ENCODE measurements at places on chromosomes 3 and 15.

- no peak overlapping the region for H3K4me3 ChIP-seq
- H3K36me3 ChIP-seq: no peaks in the 10 kb centered on the region
- H3K27me3 ChIP-seq: no peaks in the 10 kb centered on the region
- peaks cover 73% of the 10 kb centered on the region for H3K4me1 ChIP-seq
- no peak for DNase-seq
- no peak overlapping the region for H3K27ac ChIP-seq
These were observed 7.7 kb downstream of the TNK2 start for GRCh38 chr3:195900436-195901355.

- no peaks in the 10 kb centered on the region for H3K36me3 ChIP-seq
- DNase-seq: no peak
- H3K4me1 ChIP-seq: peaks cover 3% of the 10 kb centered on the region
These were observed 9.3 kb downstream of the PAK6 start for GRCh38 chr15:40248006-40248783.

DNA sequence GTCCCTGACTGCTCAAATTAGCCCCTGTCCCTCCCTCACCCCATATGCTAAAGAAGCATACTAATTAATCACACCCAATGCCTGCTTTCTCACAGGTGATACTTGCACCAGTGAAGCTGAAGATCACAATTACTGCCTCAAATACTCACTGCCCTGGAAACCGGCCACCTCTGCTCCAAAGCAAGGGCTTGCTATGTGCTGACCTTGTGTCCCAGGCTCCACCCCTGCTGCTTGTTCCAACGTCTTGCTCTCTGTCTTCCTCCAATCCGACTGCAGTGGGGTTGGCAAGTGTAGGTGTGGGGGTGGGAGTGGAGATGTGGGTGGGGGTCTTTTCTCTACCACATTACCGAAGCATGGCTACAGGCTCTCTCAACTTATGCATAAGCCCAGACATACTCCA is 55.7 kb upstream of the PSMD6 start:
- H3K4me1 ChIP-seq: no peaks in the 10 kb centered on the region
- no peaks in the 10 kb centered on the region for H3K27me3 ChIP-seq
- no peak for DNase-seq
- no peak overlapping the region for H3K27ac ChIP-seq
- H3K36me3 ChIP-seq: no peaks in the 10 kb centered on the region

GRCh38 chr3:118863731-118864322 is 170.8 kb downstream of the IGSF11 start:
- H3K36me3 ChIP-seq: no peaks in the 10 kb centered on the region
- DNase-seq: no peak

- no peaks in the 10 kb centered on the region for H3K4me1 ChIP-seq
- no peak overlapping the region for H3K4me3 ChIP-seq
- H3K36me3 ChIP-seq: peaks cover 46% of the 10 kb centered on the region
- no peaks in the 10 kb centered on the region for H3K27me3 ChIP-seq
- no peak overlapping the region for H3K27ac ChIP-seq
These were observed 68.5 kb downstream of the DHX30 start for GRCh38 chr3:47871389-47871788.
